Large intestine (tissue), 12 donors: ENCODE measurements at places on chromosomes 13 and 19. TPM values are rescaled to one million over a fixed set of nuclear protein-coding genes. Genes with fewer than 3 reads are reported as not detected.

The MEIOSIN gene
- polyA plus RNA-seq: not detected

The FEM1A gene
- polyA plus RNA-seq: 1.7 TPM

The DDX49 gene
- 34.3 TPM for polyA plus RNA-seq

The CYSLTR2 gene
- 3.5 TPM for polyA plus RNA-seq

The EDDM13 gene
- 1.2 TPM for polyA plus RNA-seq
